ENCODE measurements at places on chromosomes 11 and 22.

DNA sequence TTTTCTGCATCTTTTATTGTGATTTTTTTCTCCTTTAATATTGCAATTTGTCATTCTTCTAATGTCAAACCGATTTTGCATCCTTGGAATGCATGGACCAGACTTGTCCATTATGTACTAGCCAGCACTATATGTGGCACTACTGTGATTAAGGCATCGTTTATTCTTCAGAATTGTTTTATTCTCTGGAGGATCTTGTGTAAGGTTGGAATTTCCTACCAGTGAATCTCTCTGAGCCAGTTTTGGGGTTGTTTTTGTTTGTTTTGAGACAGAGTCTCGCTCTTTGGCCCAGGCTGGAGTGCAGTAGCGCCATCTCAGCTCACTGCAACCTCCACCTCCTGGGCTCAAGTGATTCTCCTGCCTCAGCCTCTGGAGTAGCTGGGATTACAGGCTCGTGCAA, 58.5 kb downstream of the IGLL5 start:
- no peak for DNase-seq

- DNase-seq = no peak
Measured at GRCh38 chr11:116955548-116955947, 118.1 kb upstream of the APOA1 start.

GRCh38 chr11:111476366-111476765, 35.8 kb downstream of the BTG4 start:
- DNase-seq = no peak

DNA sequence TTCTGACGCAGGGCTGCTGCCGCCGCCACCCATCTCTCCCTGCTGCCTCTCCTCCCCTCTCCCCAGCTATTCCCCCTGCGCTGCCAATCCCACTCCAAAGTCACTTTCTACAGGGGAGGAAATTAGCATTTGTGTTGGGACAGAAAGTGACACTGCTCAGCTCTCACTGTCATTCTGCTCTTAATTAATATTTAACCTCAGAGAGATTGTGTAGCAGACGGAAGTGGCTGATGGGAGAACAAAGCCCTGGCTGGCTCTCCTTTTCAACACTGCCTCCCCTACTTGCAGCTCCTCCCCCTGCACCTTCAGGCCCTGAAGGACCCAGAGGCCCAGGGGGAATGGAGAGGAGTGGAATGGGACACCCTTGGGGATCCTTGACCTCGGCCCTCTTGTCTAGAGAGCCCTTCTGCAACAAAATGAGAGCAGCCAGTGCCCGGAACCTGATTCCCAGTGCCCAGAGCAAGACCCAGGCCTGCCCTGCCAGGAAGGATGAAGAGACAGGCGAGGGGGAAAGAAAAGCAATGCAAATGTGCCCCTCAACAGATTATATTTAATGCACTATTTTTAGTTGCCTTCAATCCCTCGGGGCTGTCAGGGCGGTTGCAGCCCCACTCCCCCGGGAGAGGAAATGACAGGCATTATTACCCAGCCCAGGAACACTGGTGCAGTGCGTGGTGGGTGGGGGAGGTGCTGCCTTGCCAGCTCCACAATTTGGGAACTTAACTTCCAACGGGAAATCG, 14.6 kb upstream of the NRGN start:
- DNase-seq = no peak

DNA sequence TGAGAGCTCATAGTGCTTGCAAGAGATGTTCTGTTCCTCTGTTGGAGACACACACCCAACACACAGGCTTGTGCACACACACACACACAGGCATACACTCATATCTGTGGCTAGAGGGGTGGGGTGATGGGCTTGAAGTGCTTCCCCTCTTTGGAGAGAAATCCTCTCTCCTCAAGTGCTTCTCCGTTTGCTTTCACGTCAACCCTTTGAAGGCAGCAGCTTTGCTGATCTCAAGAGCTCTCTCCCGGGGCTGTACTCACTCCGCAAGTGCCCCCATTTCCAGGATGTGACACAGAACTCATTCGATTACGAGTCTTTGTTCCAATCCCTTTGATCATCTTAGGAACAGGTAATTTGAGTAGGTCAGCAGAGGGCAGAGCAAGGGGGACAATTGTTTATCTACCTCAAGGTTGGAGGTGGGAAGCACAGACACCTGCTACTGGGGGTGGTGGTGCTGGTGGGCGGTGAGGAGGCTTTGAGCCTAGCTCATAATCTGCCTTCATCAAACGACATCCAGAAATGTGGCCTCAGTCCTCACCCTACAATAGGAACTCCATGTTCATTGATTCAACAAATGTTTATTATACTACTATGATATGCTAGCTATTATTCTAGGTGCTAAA, 529.8 kb upstream of the CADM1 start:
- DNase-seq = no peak

- no peak for DNase-seq
Measured at GRCh38 chr11:19805376-19805775, 92.7 kb downstream of the NAV2 start.

- no peak for DNase-seq
Measured at GRCh38 chr22:25569983-25570382, 5.5 kb downstream of the GRK3 start.

- DNase-seq = peak; percentile 94
Measured at GRCh38 chr11:22624742-22625447, 728 bp downstream of the FANCF start.

DNA sequence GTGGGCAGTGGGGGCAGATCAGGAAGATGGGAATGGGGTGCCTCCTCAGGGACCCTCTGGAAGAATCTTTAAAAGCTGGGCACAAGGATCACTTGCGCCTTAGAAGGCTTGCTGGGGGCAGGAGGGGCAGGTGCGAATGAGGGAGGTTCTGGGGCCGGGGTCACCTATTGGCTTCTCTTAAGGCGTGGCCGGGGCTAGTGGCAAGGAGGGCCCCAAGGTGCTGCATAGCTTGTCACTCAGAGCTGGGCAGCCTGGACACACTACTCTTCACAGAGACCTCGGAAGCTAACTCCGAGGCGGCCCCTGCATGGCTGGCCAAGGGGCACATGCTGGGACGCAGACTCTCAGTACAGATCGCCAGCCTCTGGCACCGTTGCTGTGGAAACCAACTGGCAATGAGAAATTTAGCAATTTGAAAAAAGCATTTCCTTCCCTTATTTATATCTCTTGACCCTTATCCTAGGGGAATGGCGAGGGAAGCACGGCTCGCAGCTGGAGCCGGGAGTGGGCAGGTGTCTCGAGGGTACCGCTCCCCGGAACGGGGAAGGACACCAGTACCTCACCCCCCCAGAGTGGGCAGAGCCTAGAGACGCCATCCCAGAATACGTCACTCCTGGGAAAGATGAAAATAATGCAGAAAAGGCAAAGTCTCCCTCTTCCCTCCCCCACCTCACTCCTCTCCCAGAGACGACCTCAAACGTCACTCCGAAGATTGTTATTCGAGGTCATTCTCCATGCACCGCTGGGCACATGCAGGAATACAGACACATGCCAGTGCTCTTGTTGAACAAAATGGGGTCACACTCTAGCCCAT, 188.1 kb downstream of the CTTN start:
- DNase-seq = no peak

- no peak for DNase-seq
Measured at GRCh38 chr11:33500861-33501479, 199.7 kb downstream of the C11orf91 start.

DNA sequence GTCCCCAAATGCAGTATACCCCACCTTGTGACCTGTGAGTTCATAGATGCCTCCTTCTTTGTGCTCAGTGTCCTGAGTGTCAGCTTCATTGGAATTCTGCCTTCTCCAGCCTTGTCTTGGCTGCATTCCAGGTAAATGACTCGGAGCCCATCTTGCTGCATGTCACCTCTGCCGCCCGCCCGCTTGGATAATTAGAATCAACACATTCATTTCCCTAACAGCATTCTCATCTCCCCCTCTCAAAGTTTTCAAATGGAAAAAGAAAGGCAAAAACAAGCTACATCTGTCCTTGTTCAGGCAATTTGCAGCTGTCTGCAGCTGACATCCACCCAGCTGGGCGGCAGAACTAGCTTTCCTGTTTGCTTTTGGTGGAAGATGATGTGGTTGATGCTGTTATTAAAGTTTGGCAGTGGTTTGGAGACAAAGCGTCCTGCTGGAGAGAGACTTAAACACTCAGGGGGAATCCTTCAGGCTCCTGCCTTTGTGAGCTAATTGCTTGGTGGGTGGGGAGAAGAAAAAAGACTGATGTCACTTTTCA, 198.8 kb upstream of the SEZ6L start:
- DNase-seq = no peak

GRCh38 chr11:134417871-134418840, 6.1 kb upstream of the B3GAT1 start:
- no peak for DNase-seq

DNA sequence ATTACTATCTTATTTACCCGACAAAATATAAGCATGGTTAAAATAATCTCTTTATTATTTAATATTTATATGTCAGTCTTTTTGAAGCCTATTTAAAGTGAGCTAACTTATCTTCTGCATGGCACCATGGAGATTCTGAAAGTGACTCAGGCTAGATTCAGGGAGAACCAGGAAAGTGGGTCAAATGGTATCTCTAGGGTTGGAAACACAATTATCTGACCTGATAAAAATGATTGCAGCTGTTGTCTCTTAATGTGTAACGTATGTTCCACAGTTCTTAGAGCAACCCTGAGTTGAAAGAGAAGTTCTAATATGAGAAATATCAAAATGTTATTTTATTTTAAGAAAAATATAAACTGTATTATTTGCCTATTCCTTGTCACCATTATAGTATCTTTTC, 143.1 kb upstream of the CARD18 start:
- DNase-seq = no peak

GRCh38 chr11:74927496-74927895, 21.4 kb downstream of the XRRA1 start:
- no peak for DNase-seq

GRCh38 chr11:19800714-19801519, 88.3 kb downstream of the NAV2 start:
- no peak for DNase-seq

All from lower leg skin (tissue), 4 donors.